ENCODE measurements at places on chromosomes 16 and 17. TPM values are rescaled to one million over a fixed set of nuclear protein-coding genes. Genes with fewer than 3 reads are reported as not detected.

GRCh38 chr16:74892574-74893461 is 92.1 kb downstream of the WDR59 start:
- DNase-seq: no peak

The NDUFB10 gene
- 390 TPM for total RNA-seq

GRCh38 chr17:1515640-1516387 is 598 bp downstream of the INPP5K start:
- DNase-seq: no peak

- no peak for DNase-seq
Observed at GRCh38 chr17:51103050-51103449, 17.6 kb downstream of the SPAG9 start.

DNA sequence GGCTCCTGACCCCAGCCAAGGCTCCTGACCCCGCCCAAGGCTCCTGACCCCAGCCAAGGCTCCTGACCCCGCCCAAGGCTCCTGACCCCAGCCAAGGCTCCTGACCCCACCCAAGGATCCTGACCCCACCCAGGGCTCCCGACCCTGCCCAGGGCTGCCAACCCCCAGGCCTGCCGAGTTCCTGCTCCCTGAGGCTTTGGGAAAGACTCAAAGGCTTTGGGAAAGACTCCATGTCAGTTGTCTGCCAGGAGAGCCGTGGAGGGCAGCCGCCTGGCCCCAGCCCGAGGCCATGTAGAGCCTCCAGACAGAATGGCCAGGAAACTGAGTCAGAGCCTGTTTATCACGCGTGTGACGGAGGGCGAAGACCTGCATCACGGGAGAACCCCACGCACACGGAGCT is 21.1 kb downstream of the CBFA2T3 start:
- no peak for DNase-seq

DNA sequence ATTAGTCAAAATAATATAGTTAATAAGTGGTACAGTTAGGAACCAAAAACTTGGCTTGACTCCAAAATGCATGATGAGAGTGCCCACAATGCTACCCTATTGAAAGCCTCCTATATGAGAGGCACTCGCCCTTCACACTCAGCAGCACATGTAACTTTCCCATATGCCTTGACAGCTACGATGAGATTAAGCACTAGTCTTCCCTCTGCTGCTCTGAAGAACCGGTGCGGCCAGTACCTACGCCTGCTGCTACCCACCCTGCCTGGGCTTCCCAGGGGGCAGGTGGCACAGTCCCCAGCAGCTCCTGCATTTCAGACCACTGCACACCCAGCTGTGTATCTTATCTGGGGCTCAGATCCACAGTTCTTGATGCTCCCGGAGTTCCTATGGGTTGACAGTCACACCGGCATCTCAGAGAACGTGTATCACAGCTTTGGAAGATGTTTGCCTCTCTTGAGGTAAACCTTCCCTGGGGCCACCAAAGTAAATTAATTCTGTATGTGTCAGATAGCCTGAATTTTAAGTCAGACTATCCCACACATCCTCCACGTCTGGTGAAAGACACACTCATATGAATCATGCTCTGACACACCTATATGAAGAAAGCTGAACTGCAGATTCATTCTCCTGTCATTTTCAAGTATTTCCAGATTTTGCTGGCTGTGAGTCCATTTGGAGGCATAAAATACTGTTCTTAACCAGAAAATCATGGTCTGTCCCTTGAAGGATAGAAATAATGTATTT is 77.8 kb downstream of the MYH10 start:
- DNase-seq: no peak

The SHCBP1 gene
- total RNA-seq: 0.54 TPM

- DNase-seq: no peak
Observed at GRCh38 chr17:82077617-82078358, 12.2 kb upstream of the DUS1L start.

The MT1E gene
- total RNA-seq: 36.1 TPM

The KCNJ12 gene
- total RNA-seq: 11.3 TPM

DNA sequence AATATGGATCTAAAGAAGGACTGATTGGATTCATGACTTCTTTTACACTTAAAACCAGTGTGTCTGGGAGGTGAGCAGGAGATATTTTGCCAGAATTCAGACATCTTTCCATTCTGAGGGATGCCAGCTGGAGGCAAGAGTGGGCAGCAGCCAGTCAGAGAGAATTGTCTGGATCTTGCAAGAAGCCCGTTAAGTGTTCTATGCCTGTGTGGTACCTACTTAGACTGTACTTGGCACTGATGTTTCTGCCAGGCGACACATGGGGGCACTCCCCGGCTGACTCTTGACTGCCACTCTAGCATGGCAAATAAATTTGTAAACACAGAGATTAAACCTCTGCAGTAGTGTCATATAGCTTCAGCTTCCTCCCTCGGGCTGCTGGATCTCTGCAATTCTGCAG is 247.7 kb downstream of the UTP18 start:
- no peak for DNase-seq

GRCh38 chr16:6725634-6726331 is 606.9 kb upstream of the RBFOX1 start:
- no peak for DNase-seq

The TUBB3 gene
- 6.8 TPM for total RNA-seq

- no peak for DNase-seq
Observed at GRCh38 chr16:71882505-71883167, 1.3 kb downstream of the ZNF821 start.

The GP1BA gene
- not detected for total RNA-seq

DNA sequence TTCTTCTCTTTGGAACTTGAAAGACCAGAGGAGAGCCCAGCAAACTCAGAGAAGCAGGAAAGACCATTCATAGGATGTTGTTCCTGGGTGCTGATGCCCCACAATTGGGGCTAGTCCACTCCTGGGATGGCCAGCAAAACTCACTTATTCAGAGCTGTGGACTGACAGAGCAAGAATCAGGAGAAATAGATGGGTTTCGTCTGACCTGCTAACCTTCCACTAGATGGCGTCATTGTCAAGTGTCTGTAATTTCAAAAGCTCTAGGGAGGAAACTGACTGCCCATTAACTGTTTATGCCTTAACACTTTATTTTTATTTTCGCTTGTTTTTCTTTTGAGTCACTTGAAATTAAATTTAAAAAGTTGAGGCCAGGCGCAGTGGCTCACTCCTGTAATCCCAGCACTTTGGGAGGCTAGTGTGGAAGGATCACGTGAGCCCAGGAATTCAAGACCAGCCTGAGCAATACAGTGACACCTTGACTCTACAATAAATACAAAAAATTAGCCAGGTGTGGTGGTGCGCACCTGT is 28.7 kb upstream of the MILR1 start:
- no peak for DNase-seq

DNA sequence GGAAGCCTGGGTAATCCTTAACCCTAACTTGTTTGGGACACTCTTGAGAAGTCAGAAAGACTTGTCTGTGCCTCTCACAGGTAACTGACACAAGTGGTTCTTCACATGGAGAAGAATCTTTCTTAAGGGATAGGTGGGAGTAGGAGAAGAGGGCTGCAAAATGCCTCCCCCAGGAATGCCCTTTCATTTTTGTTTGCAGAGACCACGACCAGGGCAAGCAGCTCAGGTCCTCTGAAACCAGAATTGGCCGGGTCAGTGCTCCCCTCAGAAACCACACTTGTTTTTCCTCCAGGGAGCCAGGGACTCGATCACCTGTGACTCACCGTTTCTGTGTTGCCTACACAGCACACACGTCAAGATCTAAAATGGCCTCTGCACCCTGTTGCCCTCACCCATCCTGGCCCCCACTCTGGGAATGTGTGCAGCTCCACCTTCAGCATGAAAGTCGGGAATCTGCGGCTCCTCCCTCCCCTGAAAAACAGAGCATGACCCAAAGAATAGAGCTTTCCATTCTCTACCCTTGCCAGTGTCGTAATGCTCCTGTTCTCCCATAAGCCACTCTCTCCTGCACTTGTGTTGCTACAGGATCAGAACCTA is 36.1 kb downstream of the HNF1B start:
- DNase-seq: no peak

- DNase-seq: no peak
Observed at GRCh38 chr17:5237541-5238016, 2.9 kb upstream of the SCIMP start.

DNA sequence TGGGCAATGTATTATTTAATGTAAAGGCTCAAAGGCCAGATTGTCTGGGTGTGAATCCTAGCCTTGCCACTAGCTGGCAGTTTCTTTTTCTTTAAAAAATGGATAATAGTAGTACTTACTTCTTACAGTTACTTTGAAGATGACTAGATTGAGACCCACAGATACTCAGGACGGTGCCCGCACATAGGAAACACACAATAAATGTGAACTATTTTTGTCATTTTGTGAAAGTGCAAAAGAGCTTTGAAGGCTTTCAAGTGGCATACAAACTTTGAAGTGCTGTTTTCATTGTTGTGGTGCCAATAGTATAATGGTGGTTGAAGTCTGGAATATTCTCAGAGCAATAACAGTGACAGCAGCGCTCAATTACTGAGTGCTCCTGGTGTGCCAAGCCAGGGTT is 63.6 kb downstream of the OTOA start:
- DNase-seq: no peak

GRCh38 chr17:46061435-46061834 is 62.4 kb downstream of the STH start:
- no peak for DNase-seq

- DNase-seq: no peak
Observed at GRCh38 chr17:57257195-57257894, 1.0 kb downstream of the MSI2 start.

GRCh38 chr17:30234964-30235363 is 533 bp downstream of the SLC6A4 start:
- no peak for DNase-seq

The KRT9 gene
- total RNA-seq: not detected

- DNase-seq: peak; percentile 87
Observed at GRCh38 chr17:76725580-76726230, 701 bp downstream of the JMJD6 start.

The CTF1 gene
- 17.7 TPM for total RNA-seq

- no peak for DNase-seq
Observed at GRCh38 chr17:57577751-57578607, 167.1 kb downstream of the CCDC182 start.

DNA sequence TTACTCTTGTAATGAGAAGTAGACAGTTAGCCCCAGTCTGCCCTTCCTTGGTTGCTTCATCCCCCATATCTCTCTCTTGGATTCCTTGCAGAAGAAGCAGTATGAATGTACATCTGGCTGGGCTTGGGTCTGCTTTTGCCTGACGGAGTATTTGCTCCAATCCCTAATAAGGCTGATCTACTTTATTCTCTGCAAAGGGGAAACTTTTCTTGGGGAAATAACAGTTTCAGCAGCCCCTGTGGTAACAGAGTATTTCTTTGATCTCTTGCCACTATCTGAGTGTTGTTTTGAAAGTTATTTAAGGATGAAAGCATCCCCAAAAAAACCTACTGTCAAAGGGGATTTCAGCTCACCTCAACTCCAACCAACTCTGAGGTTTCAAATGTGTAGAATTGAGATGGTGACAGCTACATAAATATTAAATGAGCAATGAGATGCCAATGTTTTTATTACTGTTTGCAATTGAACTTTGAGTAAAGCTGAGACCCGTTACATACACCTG is 168.9 kb upstream of the NOG start:
- DNase-seq: no peak

Measured in cardiac septum (tissue), 1 donor.